Fibroblast of mammary gland (primary cell): ENCODE measurements at places on chromosomes 6 and 20.

DNA sequence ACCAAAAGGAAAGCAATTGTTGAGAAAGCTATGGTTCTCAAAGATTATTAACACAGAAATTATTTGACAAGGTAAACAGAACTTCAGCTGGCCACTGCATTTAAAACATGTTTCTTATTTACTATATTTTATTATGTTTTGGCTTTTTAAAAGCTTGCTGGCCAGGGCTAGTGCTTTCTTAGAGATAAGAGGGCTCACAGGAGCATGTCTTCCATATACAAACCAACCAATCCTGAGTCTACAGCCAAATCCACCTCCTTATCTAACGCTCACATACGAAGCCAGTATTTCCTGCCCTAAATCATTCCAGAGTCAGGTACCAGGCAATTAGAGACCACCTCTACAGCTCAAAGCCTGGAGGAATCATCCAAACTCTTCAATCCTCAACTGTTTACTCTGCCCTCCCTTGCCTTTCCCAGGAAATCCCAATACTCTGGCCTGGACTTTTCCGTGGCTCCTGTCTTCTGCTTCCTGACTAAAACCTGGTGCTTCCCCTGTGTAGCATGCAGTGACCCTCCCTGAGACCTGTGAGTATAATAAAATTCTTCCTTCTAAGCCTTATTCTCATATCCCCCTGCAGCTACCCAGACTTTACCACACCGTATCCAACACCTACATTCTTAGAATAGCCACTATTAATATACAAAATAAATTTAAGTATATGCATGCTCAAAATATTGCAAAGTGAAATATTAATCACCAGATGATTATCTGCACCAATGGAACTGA lies 33.2 kb downstream of the RANBP9 start:
- DNase-seq: no peak

- peak; percentile 24 for DNase-seq
Observed at GRCh38 chr6:31158863-31159855, 770 bp downstream of the TCF19 start.

DNA sequence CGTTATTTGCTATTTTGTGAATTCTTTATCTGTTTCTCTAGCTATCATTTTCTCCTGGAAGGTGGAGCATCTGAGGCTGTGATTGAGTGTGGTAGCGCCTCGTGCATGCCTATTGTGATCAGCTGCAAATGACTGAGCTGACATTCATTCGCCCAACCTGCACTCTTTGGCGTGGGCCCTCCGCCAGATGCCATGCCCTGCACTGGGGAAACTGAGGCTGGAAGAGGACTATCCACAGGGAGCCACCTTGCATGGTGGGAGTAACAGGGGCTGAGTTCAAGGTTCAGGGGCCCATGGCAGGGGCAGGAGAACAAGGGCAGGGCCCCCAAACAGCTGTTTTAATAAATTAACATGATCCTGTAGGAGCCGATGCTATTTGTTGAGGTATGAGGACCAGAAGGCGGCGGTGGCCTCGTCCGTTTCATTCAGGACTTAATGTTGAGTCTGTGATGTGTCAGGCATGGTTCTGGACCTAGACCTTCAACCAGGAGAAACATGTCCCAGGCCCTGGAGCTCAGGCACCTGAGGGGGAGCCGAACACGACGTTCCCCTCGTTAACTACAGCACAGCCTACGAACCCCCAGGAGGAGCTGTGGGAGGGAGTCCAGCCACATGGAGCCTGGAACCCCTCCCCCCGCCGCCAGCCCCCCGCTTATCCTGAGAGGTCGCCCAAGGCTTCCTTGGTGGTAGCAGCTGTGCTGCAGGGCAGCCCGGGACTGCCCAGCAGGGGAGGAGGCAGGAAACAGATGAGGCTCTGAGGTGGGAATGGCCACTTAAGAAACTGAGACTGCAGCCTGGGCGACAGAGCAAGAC lies 242.9 kb downstream of the CDH4 start:
- DNase-seq: no peak

GRCh38 chr6:32491700-32492099 lies 38.4 kb downstream of the HLA-DRB5 start:
- no peak for DNase-seq

DNA sequence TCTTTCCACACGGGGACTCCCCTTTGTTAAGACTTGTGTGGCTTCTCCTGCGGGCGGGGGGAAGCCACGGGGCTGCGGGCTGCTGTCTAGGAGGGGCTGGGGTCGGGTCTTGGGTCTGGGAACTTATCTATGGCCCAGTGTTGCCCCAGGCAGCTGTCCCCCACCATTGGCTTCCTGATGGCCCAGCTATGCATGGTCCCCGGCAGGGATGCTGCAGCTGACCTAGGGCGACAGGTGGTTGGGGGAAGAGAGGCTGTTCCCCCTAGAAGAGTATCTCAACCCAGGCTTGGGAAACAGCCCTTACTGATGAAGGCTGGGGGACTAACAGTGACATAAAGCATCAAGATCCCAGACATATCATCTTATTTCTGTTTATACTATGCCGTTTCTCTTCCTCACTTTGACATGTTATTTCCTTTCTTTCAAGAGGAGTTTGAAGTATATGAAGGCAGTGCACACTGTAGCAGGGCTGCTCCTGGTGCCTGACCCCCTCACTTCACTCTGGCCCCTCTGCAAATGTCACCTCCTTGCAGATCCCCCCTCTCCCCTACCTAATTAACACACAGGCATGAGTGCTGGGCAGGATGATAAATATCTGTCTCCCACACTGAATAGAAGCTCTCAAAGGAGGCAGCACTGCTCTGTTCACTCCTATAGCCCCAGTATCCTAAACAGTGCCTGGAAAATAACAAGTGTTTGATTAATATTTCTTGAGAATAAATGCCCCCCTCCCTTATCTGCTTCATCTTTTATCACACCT lies 87.0 kb downstream of the HIVEP2 start:
- DNase-seq: no peak

- DNase-seq: no peak
Observed at GRCh38 chr6:139600343-139600742, 225.9 kb upstream of the CITED2 start.

DNA sequence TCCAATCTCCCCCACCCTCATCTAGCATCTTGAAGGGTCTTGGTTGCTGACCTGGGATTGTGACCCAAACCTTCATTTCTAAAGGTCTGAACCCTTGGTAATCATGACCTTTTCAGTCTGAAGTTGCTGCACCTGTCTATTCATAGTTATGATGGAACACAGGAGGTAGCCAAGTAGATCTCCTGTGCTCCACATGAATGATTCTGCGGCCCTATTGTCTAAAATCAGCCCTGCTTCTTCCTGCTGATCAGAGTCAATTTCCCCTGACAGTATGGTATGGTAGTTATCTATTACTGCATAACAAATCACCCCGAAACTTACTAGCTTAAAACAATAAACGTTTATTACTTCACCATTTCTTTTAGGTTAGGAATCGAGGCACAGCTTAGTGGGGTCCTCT lies 9.0 kb downstream of the OR2B6 start:
- DNase-seq: no peak

DNA sequence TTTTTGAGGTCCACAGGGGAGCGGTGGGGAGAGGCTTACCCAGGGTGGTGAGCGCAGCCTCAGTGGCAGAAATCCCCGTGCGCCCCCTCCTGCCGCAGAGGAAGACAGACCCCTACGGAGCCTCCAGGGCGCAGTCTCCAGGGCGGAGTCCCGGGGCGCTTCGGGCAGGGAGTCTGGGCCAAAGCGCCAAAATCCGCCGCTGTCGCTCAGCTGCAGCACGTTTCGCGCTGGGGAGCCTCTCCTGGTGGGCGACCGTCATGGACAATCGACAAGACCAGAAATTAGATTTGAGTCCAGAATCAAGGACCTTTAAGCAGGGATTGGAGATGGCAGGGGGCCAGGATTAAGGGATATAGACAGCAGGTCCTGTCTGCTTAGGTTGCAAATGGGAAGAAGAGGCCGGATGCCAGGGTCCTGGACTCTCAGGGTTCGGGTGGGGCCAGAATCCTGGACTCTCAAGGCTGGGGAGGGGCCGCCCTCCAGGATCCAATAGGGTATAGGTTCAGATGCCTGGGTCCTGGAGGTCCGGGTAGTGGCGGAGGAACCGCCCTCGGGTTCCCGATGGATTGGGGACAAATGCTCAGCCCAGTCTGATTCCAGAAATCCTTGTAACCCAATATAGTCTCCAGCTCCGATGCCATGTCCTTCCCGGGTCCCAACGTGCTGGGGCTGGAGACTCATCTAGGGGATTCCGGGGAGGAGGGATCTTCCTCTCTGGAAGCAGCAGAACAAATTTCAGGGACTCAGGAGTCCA lies 7.9 kb upstream of the HLA-E start:
- DNase-seq: no peak

- DNase-seq: no peak
Observed at GRCh38 chr6:3960754-3961361, 111.7 kb downstream of the FAM50B start.

- no peak for DNase-seq
Observed at GRCh38 chr6:136303516-136303915, 13.9 kb upstream of the BCLAF1 start.

GRCh38 chr6:123306334-123306733 lies 310.3 kb downstream of the CLVS2 start:
- no peak for DNase-seq

- no peak for DNase-seq
Observed at GRCh38 chr6:143074670-143075318, 14.1 kb downstream of the AIG1 start.

GRCh38 chr6:147371325-147371724 lies 137.2 kb upstream of the SAMD5 start:
- no peak for DNase-seq

- no peak for DNase-seq
Observed at GRCh38 chr6:160076009-160076408, 45.6 kb upstream of the SLC22A1 start.

- peak; percentile 88 for DNase-seq
Observed at GRCh38 chr6:162343936-162344645, 383.5 kb downstream of the PRKN start.

GRCh38 chr20:39660226-39660625 lies 698.1 kb downstream of the DHX35 start:
- peak; percentile 59 for DNase-seq

GRCh38 chr20:49965781-49966305 lies 16.9 kb upstream of the SNAI1 start:
- DNase-seq: no peak

GRCh38 chr6:47174502-47175023 lies 132.4 kb upstream of the ADGRF1 start:
- no peak for DNase-seq

- no peak for DNase-seq
Observed at GRCh38 chr6:52141596-52141995, 44.6 kb upstream of the IL17A start.

- DNase-seq: no peak
Observed at GRCh38 chr20:19000078-19000477, 186.5 kb downstream of the SCP2D1 start.

GRCh38 chr6:20115246-20115980 lies 96.9 kb downstream of the MBOAT1 start:
- no peak for DNase-seq

- DNase-seq: no peak
Observed at GRCh38 chr6:44203955-44204354, 12.8 kb upstream of the MYMX start.

DNA sequence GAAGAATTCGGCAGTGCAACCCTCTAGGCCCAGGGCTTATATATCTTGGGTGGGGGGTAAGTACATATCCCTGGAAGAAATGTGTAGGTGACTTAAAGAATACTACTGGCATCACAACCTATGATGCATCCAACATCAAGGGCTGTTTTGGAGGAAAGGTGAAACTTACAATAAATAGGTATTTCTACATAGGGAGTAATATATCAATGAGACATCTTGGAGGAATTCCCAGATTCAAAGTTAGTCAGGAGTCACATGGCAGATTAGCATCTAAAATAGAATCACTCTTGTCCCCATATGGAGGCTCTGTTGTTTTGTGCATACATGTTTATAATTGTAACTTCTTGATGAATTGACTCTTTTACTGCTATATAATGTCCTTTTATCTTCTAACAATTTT lies 375.5 kb downstream of the PAX1 start:
- DNase-seq: peak; percentile 73

GRCh38 chr20:44231193-44231592 lies 15.9 kb upstream of the GDAP1L1 start:
- DNase-seq: peak; percentile 26

DNA sequence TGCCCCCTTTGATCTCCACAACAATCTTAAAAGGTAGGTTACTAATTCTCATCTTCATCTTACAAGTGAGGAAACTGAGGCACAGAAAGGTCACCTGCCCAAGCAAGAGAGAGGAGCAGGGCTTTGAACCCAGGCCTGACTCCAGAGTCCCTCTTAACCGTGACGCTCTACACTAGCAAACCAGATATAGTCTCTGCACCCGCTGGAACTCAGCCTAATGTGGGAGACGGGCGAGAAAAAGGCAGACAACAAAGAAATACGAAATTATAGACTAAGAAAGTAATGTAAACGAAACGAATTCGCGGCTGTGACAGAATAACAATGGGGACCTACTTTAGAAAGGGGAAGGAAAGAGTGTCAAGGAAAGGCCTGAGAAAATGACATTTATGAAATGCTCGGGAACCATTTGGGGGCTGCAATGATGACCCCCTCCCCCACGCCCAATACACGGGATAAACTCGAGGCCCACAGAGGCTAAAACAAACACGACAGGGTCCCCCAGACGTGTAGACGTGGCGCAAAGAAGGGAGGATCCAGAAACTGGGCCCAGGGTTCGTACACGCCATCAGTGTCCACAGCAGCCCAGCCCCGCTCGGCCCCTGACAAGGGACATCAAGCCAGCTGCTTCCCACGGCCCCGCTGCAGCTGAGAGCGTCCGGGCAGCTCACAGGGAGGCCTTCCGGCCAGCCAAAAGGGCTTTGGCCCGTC lies 637 bp downstream of the TRPC4AP start:
- peak; percentile 41 for DNase-seq

- DNase-seq: no peak
Observed at GRCh38 chr20:59163631-59164530, at the start of gene ZNF831. Gene ZNF831, plus strand, starts transcription at chr20:59163821. Its CDS starts 27,199 bp downstream, at chr20:59191020.

GRCh38 chr6:52077180-52077884 lies 10.1 kb downstream of the PKHD1 start:
- no peak for DNase-seq

DNA sequence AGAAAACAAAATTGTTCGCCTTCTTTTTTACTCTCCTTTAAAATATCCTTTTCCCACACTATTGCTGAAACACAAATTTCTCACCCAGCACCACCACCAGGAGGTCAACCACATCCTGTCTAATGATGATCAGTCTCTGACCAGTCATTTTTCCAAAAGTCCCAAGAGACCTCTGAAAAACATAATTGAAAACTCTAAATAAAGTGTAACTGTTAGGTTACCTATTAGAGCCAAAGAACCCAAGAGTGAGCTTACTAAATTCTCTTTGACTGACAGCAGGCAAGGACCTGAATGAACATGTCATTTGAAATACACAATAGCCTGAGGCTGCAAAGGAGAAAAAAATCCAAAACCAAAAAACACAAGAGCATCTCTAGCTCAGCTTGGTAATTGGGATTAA lies 735.4 kb downstream of the CBLN4 start:
- DNase-seq: peak; percentile 65

GRCh38 chr6:11824986-11825385 lies 46.4 kb upstream of the ADTRP start:
- peak; percentile 16 for DNase-seq

- DNase-seq: no peak
Observed at GRCh38 chr6:143139239-143139784, 78.6 kb downstream of the AIG1 start.
